ENCODE measurements at places on chromosomes 3 and 15. TPM values are rescaled to one million over a fixed set of nuclear protein-coding genes. Genes with fewer than 3 reads are reported as not detected.

GRCh38 chr3:38509732-38510131 lies 13.6 kb downstream of the EXOG start:
- no peak overlapping the region for H3K27ac ChIP-seq
- H3K36me3 ChIP-seq: peaks cover 66% of the 10 kb centered on the region
- no peak for DNase-seq
- H3K27me3 ChIP-seq: no peaks in the 10 kb centered on the region
- no peak overlapping the region for H3K4me3 ChIP-seq
- H3K4me1 ChIP-seq: no peaks in the 10 kb centered on the region

GRCh38 chr3:156693166-156693565 lies 18.8 kb downstream of the TIPARP start:
- H3K27ac ChIP-seq: no peak overlapping the region
- no peak for DNase-seq
- no peaks in the 10 kb centered on the region for H3K27me3 ChIP-seq
- H3K4me3 ChIP-seq: no peak overlapping the region

DNA sequence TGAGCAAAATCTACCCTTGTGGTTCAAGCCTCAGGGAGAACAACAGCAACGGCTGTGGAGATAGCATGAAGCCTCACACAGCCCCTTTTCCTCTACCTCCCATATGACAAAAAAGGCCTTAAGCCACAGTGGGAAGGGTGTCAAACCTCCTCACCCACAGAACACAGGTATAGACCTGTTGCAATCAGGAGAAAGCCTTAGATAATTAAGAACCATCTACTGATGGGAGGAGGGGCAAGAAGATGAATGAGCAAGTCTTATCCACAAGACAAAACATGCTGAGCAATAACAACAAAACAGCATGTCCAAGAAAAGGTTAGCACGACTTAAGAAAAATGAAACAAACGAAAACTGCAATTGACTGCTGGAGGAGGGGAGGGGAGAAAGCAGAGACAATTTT lies 272.9 kb upstream of the BCHE start:
- H3K4me1 ChIP-seq: no peaks in the 10 kb centered on the region
- H3K36me3 ChIP-seq: no peaks in the 10 kb centered on the region
- no peak for DNase-seq
- no peak overlapping the region for H3K27ac ChIP-seq
- H3K4me3 ChIP-seq: no peak overlapping the region

GRCh38 chr15:100879464-100880138 lies at the start of gene ALDH1A3:
Gene ALDH1A3, plus strand, starts transcription at chr15:100879831. Its CDS starts 77 bp downstream, at chr15:100879908.
- peak within 1 kb of the TSS; percentile 45 for H3K27ac ChIP-seq
- no peaks in the 10 kb centered on the region for H3K27me3 ChIP-seq
- H3K4me3 ChIP-seq: peak within 1 kb of the TSS; percentile 83
- no peak for DNase-seq

GRCh38 chr3:143201045-143201444 lies 81.5 kb downstream of the CHST2 start:
- no peak for DNase-seq
- H3K27ac ChIP-seq: no peak overlapping the region
- H3K27me3 ChIP-seq: no peaks in the 10 kb centered on the region
- H3K4me3 ChIP-seq: no peak overlapping the region
- no peaks in the 10 kb centered on the region for H3K36me3 ChIP-seq
- no peaks in the 10 kb centered on the region for H3K4me1 ChIP-seq

GRCh38 chr15:59609730-59610712 lies 1.6 kb upstream of the GCNT3 start:
- no peaks in the 10 kb centered on the region for H3K4me1 ChIP-seq
- no peak overlapping the region for H3K4me3 ChIP-seq
- no peaks in the 10 kb centered on the region for H3K36me3 ChIP-seq
- H3K27ac ChIP-seq: no peak overlapping the region
- no peaks in the 10 kb centered on the region for H3K27me3 ChIP-seq

GRCh38 chr3:123880998-123881561 lies 3.1 kb downstream of the MYLK start:
- no peak overlapping the region for H3K27ac ChIP-seq
- H3K27me3 ChIP-seq: no peaks in the 10 kb centered on the region
- H3K4me1 ChIP-seq: no peaks in the 10 kb centered on the region
- DNase-seq: no peak
- no peak overlapping the region for H3K4me3 ChIP-seq
- no peaks in the 10 kb centered on the region for H3K36me3 ChIP-seq

- H3K27ac ChIP-seq: no peak overlapping the region
- H3K4me1 ChIP-seq: no peaks in the 10 kb centered on the region
- DNase-seq: no peak
- H3K4me3 ChIP-seq: no peak overlapping the region
Measured at GRCh38 chr15:66560856-66561525, 4.8 kb downstream of the LCTL start.

DNA sequence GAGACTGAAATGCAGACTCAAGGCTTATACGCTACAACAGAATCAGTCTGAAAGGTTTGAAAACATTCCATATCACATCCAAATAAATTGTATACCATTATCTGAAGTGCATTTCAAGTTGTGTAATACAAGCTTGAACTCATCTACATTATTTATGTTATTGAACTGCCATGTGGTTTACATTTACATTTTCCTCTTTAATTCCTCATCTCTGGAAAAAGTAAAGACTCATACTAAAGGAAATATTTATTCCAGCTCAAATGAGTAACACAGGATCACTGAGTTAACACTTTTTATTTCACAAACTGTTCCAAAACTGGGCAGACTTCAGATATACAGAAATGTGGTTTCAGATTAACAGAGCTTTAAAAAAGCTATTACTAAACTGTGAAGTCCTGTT lies 282.5 kb downstream of the ULK4 start:
- no peaks in the 10 kb centered on the region for H3K36me3 ChIP-seq
- no peak overlapping the region for H3K27ac ChIP-seq
- H3K4me1 ChIP-seq: no peaks in the 10 kb centered on the region
- H3K4me3 ChIP-seq: no peak overlapping the region
- no peak for DNase-seq

DNA sequence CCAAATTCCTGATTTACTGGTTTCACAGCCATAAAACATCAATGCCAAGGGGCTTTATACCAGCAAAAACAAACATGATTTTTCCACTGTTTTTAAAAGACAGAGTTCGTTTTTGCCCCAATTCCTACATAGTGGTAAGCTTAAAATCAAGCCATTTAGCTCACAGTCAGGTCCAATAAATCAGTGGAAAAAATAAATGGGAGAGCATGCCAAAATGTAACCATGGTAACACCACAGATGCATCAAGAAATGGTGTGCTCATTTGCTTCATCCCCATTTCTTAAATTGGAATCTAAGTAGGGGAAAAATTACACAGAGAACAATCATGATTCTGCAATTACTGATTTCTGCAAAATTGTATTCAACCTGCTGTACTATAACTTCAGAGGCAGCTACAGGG lies 418.8 kb downstream of the MAGI1 start:
- H3K27ac ChIP-seq: no peak overlapping the region
- H3K4me1 ChIP-seq: peaks cover 13% of the 10 kb centered on the region
- DNase-seq: no peak
- H3K36me3 ChIP-seq: no peaks in the 10 kb centered on the region

DNA sequence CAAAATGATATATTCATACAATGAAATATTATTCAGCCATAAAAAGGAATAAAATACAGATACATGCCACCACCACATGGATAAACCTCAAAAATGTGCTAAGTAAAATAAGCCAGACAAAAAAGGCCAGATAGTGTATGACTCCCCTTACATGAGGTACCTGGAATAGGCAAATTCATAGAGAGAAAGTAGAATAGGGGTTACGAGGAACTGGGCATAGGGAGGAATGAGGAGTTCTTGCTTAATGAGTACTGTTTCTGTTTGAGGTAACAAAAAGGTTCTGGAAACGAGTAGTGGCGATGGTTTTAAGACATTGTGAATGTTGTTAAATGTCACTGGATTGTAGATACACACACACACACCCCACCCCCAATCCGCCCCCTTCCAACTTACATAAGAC lies 8.2 kb downstream of the RAF1 start:
- H3K27me3 ChIP-seq: no peaks in the 10 kb centered on the region
- peaks cover 41% of the 10 kb centered on the region for H3K4me1 ChIP-seq
- no peaks in the 10 kb centered on the region for H3K36me3 ChIP-seq

DNA sequence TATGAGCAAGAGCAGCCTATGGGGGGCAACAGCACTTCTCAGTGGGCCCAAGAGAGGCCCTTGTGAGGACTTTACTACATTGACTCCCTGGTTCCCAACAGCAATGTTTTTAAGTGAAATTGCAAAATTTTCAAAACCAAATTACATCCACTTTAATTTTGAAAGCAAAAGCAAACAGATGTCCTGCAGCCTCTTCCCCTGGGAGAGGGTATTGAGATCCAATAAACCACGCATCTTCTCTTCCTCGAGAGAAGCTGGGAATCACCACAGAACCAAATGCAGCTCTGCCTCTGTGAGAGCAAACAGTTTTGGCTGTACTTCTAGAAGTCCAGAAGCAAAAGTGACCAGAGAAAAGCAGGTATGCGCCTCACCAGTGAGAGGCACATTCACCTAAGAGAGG lies 25.2 kb downstream of the NMNAT3 start:
- no peaks in the 10 kb centered on the region for H3K36me3 ChIP-seq
- no peak overlapping the region for H3K27ac ChIP-seq
- no peak for DNase-seq

DNA sequence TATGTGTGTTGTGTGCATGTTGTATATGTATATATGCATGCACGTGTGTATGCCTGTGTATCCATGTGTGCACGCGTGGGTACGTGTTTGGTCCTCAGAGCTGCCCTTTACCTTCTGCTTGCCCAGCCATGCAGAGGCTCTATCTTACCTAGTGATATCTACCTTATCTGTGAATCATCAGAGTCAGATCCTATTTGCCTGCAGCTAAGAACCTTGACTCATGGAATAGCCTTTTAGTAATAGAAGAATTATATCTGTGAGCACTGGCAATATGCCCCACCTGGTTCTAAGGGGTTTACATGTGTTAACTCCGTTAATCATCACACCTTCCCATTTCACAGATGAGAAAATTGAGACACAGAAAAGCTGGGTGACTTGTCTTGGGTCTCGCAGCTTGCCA lies 11.0 kb downstream of the PGPEP1L start:
- no peaks in the 10 kb centered on the region for H3K27me3 ChIP-seq
- peaks cover 17% of the 10 kb centered on the region for H3K4me1 ChIP-seq
- no peak overlapping the region for H3K27ac ChIP-seq
- no peak overlapping the region for H3K4me3 ChIP-seq
- H3K36me3 ChIP-seq: no peaks in the 10 kb centered on the region
- no peak for DNase-seq

The OR5H6 gene
- total RNA-seq: not detected

The C3orf49 gene
- total RNA-seq: not detected

The CAMK1 gene
- 2.9 TPM for total RNA-seq

The CAMKV gene
- not detected for total RNA-seq

The GOLGA8G gene
- total RNA-seq: not detected

Measured in esophagus squamous epithelium (tissue), 5 donors.